ENCODE measurements at places on chromosomes 11 and 22. TPM values are rescaled to one million over a fixed set of nuclear protein-coding genes. Genes with fewer than 3 reads are reported as not detected.

MEI1 gene
- not detected for total RNA-seq

TEX54 gene
- total RNA-seq = not detected

LYVE1 gene
- total RNA-seq = 9.1 TPM

C11orf86 gene
- total RNA-seq = 3.4 TPM

JAM3 gene
- total RNA-seq = 25.6 TPM

CCND1 gene
- total RNA-seq = 80.2 TPM

LIF gene
- total RNA-seq = 13.4 TPM

OR8D4 gene
- 0.90 TPM for total RNA-seq

OR51I1 gene
- total RNA-seq = not detected

OR2AT4 gene
- total RNA-seq = not detected

RBMXL2 gene
- total RNA-seq = 0.30 TPM

DRICH1 gene
- total RNA-seq = 0.48 TPM

MS4A13 gene
- not detected for total RNA-seq

MS4A15 gene
- total RNA-seq = 0.88 TPM

APOL3 gene
- 2.7 TPM for total RNA-seq

All from hepatocyte (in vitro differentiated cells).